BE2C (cell line): ENCODE measurements at places on chromosomes 12 and 14.
A peak's percentile ranks its signal among the peaks of the same experiment; 100 is the strongest.

DNA sequence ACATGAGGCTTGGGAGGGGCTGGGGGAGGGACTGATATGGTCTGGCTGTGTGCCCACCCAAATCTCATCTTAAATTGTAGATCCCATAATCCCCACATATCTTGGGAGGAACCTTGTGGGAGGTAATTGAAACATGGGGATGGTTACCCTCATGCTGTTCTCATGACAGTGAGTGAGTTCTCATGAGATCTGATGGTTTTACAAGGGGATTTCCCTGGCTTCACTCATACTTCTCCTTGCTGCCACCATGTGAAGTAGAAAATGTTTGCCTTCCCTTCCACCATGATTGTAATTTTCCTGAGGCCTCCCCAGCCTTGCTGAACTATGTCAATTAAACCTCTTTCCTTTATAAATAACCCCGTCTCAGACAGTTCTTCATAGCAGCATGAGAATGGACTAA is 362.9 kb downstream of the PCNX1 start:
- no peak for DNase-seq

- no peak for DNase-seq
These were observed 102.9 kb downstream of the DYRK2 start for GRCh38 chr12:67751381-67751928.

GRCh38 chr14:36424478-36425102 is 95.4 kb downstream of the NKX2-1 start:
- DNase-seq, result no peak

GRCh38 chr12:53726341-53726740 is 911 bp downstream of the CALCOCO1 start:
- DNase-seq, result no peak

DNA sequence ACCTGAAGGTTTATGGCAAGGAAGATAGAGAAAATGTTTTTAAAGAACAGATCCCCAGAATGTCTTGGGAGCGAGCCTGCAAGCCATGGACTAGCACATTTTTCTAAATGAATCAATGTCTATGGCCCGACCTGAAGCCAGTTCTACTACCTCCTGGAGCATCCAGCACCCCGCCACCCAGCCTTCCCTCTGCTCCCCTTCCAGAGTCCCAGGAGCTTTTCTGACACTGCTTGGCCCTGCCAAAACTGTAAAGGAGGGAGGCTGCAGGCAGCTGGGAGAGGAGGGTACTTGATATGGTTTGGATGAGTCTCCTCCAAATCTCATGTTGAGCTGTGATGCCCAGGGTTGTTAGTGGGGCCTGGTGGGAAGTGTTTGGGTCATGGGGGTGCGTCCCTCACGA is 95.5 kb upstream of the FZD10 start:
- DNase-seq, result no peak

- peak; percentile 8 for DNase-seq
These were observed 35.7 kb downstream of the RTL1 start for GRCh38 chr14:100867631-100868315.

DNA sequence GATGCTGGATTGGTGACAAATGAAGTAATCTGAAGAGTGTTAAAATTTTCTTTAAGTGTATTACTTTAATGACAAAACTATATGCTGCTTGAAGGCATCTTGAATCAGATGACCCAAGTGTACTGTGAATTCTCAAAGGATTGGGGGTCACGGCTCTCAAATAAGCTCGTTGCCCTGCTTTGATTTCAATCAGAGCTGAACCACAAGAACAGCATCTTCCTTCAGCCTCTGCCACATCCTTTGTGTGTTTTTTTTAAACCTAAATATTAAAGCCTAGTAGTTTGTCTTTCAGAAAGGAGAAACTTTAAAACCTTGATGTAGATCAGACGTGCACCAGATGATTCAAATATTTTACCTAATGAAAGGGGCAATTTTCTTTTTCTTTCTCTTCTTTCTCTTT is 11.7 kb downstream of the ELK3 start:
- no peak for DNase-seq

DNA sequence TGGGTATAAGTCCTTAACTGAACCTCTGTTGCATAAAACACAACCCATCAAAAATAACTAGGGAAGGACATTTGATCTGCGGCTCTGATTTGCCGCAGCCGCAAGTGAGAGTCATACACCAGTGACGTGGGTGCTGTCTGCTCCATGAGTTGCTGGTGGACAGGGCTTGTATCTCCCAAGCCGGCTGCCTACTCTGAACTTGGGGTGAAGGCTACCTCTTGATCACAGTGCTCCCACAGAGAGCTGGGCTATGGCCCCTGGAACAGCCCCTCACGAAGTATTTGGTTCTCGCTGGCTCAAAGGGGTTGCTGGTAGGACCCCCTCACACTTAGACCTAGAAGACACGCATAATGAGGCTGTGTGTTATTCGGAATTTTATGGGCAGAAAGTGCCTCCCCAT is 118.8 kb downstream of the TMEM132C start:
- no peak for DNase-seq

GRCh38 chr12:52270541-52271070 is 3.8 kb upstream of the KRT86 start:
- DNase-seq, result no peak

GRCh38 chr14:21026274-21026987 is 1.6 kb upstream of the NDRG2 start:
- DNase-seq, result no peak

DNA sequence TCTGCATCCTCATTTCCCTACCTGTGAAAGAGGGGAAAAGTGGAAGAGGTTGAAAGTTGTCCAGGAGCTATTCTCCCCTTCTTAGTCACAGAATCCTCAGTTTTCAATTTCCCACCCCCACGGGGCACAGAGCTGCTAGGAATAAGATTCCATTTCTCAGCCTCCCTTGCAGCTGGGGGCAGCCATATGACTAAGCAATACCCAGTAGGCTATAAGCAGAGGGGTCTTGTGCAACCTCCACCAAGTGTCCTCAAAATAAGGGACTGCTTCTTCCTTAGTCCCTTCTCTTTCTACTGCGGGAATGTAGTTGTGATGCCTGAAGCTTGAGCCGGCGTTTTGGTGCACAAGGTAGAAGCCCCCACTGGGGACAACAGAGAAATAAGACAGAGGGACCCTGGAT is 40.9 kb downstream of the VWF start:
- peak; percentile 4 for DNase-seq

DNA sequence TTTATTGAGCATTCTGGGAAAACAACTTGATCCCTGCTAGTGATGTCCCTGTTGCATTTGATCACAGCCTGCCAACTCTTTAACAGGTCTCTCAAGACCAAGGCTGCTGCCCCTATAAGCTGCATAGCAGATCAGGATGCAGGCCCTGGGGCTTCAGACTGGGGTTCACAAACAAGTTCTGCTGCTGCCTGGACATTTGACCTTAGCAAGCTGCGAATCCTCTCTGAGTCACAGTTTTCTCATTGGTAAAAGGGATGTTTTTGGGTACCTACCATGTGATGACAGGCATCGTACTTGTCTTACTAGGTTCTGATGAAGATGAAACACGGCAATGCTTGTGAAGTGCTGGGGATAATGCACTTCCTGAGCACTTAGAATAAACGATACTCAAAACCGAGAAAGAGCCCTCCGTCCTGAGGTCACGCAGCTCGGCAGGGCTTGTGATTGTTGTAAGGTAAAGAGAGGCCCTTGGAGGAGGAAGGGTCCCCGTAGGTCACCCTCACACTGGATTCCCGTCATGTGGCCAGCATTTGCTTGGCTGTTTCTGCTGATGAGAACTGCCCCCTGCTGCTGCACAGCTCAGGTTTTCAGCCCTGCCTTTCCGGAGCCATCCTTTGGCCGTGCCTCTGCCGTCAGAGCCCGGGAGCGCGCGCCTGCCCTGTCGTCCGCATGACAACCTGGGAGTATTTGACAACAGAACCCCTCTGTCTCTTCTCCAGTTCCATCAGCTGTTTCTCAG is 39.1 kb downstream of the TSPAN9 start:
- no peak for DNase-seq

GRCh38 chr14:99316281-99317163 is 44.5 kb upstream of the BCL11B start:
- no peak for DNase-seq

- DNase-seq, result no peak
These were observed 32.9 kb downstream of the RIN3 start for GRCh38 chr14:92546347-92547053.

GRCh38 chr12:14416658-14417057 is 51.2 kb downstream of the ATF7IP start:
- peak; percentile 22 for DNase-seq

- no peak for DNase-seq
These were observed 424.2 kb upstream of the DCN start for GRCh38 chr12:91606662-91607377.

DNA sequence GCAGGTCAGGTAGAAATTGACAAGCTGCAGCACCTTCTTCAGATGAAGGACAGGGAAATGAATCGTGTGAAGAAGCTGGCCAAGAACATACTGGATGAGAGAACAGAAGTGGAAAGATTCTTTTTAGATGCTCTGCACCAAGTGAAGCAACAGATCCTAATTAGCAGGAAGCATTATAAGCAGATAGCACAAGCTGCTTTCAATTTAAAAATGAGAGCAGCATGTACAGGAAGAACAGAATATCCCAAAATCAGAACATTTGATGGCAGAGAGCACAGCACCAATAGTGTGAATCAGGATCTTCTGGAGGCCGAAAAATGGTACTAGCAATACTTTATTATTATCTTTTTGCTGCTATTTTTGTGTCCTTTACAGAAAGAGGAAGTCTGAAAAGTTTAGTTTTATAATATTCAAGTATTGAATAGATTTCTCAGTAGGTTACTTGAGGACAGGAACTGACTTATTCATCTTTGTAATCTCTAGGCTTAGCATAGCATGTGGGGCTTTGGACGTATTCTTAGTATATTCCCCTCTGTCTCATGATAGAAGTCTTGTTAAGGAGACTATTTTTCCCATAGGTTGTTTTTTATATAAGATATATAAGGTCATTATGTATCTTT is 30.8 kb downstream of the BBOF1 start:
- no peak for DNase-seq

DNA sequence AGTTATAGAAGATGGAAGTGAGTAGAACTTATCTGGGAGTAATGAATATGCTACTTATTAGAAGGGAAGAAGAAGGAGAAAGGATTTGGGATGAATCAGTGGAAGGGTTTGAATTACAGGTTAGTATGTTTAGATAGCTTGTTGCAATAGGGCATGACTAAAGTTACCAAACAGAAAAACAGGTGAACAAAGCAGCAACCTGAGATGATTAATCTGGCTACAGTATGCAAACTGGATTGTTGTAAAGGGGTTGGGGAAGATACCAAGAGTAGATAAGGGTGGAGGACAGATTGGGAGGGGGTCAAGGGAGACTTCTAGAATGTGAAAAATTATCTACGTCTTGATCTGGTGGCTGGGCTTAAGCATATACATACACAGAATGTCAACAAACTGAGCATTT is 73.4 kb upstream of the CLEC14A start:
- DNase-seq, result no peak

GRCh38 chr12:131028587-131029338 is 75.1 kb downstream of the ADGRD1 start:
- no peak for DNase-seq

DNA sequence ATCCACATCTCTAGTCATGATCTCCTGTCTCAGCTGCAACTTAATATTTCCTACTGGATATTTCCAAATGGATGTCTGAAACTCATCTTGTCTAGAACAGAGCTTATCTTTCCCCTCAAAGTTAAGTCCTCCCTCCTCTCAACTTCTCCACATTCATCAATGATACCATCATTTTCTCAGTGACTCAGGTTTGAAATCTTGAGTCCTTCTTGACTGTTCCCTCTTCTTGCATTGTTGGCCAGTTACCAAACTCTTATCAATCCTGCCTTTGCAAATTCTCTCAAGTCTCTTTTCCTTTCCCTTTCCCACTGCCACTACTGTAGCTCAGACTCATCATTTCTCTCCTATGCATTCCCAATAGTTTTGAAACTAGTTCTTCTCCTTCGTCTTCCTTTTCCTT is 14.3 kb upstream of the CHURC1 start:
- no peak for DNase-seq
